ENCODE measurements at places on chromosomes 2 and 18.
A peak's percentile ranks its signal among the peaks of the same experiment; 100 is the strongest.

- DNase-seq: peak; percentile 31
Observed at GRCh38 chr18:69250305-69251151, 150.2 kb upstream of the DOK6 start.

- no peak for DNase-seq
Observed at GRCh38 chr18:37571266-37571665, 5.7 kb upstream of the CELF4 start.

DNA sequence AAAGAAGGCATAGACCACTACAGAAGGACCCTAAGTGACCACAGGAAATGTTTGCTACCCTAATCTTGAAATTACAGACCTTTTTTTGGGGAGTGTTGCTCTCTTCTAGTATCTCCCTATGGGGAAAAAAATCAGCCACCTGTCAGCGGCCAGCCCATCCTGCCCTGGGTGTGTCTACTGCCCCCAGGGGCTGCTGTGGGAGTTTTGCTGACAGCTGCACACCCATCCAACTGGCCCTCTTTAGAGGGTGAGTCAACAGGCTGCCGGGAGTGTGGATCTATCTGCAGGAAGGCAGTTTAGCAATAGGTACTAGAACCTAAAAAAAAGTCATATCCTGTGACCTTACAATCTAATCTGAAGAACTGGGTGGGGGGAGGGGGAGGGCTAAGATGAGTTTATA lies 796 bp upstream of the DYSF start:
- no peak for DNase-seq

- peak; percentile 50 for DNase-seq
Observed at GRCh38 chr2:85504778-85505261, 34.1 kb upstream of the MAT2A start.

DNA sequence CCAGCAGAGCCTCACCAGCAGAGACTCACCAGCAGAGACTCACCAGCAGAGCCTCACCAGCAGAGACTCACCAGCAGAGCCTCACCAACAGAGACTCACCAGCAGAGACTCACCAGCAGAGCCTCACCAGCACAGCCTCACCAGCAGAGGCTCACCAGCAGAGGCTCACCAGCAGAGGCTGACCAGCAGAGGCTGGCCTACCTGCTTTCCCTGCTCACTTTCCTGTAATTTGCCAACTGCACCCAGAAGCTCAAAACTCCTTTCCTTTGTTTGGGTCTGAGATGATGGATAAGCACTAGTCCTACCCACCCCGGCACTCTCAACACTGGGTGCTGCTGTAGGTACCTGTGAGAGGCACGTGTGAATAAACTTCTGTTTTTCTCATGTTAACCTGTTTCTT lies 36.4 kb upstream of the PXDN start:
- DNase-seq: no peak

- DNase-seq: no peak
Observed at GRCh38 chr2:28361991-28362710, 30.5 kb upstream of the FOSL2 start.

DNA sequence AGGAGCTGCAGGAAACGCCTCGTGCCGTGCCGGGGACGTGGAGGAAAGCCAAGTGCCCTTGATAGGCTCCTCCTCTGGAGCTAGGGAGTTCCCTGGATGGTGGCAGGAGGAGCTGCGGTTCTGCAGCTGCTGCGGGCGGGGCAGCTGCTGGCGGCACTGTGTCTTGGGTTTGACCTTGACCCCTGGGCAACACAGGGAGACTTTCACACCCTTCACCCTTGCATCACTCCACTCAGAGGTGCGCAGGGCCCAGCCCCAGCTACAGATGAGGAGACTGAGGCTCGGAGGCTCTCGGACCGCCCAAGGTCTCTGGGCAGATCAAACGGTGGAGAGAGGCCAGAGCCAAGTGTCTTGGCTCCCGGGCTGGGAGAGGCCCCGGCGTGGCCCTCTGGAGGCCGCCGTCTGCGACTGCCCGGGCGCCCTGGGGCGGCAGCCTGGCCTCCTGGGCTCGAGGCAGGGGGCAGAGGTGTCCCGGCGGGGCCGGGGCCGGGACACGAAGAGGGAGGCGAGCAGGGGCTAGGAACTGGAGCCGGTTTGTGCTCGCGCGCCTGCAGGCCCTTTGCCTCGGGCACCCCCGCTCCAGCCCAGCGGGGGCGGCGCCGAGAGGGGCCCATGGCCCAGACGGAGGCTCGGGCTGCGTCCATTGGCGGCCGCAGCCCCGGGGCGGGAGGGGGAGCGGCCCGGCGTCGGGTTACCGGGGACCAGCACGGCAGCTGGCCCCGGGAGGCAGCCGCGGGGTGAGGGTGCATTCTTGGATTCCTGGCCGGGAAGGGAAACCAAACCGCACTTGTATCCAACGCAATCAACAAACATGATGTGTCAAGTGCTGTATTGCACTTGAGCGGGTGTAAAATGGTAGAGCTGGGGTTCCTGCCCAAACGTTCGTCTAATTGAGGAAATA lies 129.6 kb upstream of the SLC1A4 start:
- DNase-seq: peak; percentile 95

- DNase-seq: no peak
Observed at GRCh38 chr2:37376421-37377186, 32.2 kb downstream of the QPCT start.

DNA sequence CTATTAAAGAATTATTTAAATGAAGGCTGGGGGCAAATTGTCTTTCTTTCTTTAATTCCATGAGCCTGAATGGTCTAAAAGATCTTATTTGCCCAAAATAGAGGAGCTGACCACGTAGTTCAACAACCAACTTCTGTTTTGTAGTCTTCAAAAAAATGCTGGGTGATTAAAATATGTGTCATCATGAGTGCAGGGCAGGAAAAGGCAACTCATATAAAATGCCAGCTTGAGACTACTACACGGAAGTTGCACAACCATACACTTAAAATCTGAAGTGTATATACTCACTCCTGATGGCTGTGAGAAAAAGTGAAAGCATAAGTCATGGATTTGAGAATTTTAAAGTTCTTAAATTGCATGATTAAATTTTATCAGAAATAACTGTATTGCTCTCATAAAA lies 210.9 kb downstream of the DYM start:
- DNase-seq: no peak

- no peak for DNase-seq
Observed at GRCh38 chr18:6734726-6735430, 5.4 kb downstream of the ARHGAP28 start.

DNA sequence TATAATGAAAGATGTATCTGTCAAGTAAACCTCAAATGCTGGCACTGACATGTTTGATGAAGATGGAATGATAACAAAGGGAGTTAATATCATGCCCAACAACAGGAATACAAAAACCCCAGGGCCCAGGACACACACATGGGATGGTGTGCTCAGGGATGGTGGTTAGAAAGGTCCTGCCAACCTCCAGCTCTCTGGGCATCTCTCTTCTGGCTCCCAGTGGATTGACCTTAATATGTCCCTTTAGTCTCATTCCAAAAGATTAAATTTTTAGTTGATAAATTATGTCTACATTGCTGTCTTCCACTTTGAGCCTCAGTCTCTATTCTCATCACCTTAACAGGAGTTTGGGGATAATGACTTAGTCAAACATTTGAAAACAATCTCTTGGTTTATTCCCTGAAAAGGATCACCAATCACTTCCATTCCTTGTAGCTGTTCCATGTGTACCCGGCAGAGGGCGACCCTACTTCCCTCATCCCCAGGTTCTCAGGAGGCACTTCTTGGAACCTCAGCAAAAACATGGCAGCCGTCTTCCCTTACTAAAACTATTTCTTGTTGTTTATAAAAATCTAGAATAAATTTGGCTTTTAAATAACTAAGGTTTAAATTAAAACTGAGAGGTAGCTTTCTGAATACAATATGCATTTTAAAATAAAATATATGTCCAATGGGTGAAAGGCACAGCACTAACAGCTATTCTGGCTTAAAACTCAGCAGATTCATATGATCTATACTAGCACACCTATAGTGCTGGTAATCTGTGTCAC lies 29.6 kb downstream of the MCEE start:
- DNase-seq: peak; percentile 59

DNA sequence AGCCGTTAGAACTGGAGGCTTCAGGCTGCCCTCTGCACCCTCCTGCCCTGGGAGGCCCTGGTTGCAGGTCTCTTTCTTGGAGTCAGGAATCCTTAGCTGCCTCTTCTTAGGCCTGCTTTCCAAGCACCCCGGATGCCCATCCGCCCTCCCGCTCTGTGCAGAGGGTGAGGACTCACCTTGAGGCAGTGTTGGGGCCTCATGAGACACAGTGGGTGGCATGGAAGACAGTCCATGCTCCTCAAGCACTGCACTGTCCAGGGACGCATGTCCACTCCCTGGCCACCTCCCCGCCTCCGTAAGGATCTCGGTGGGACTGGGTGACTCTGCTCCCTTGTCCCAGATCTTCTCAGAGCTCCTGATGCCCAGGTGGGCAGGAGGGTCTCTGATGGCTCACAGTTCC lies 5.7 kb upstream of the TRAF3IP1 start:
- DNase-seq: no peak

- DNase-seq: no peak
Observed at GRCh38 chr2:170851635-170852034, 34.9 kb downstream of the GAD1 start.

DNA sequence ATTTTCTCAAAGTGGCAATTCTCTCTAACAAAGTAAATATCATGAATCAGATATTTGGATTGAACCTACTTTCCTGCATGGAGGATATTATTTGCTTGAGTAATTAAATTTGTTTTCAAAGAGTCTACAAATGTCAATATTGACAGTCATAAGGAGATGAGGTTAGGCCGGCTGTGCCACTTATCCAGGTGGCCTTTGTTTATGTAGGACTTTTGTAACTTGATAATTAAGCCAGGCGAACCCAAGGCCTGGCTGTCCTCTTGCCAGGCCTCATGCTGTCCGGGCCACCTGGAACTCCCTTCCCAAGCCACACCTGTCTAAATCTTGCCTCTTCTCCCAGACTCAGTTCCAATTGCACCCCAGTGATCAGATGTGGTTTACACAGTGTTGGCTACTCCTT lies 255.2 kb downstream of the ACKR3 start:
- DNase-seq: no peak

- no peak for DNase-seq
Observed at GRCh38 chr18:3689091-3689490, 239.1 kb downstream of the TGIF1 start.

DNA sequence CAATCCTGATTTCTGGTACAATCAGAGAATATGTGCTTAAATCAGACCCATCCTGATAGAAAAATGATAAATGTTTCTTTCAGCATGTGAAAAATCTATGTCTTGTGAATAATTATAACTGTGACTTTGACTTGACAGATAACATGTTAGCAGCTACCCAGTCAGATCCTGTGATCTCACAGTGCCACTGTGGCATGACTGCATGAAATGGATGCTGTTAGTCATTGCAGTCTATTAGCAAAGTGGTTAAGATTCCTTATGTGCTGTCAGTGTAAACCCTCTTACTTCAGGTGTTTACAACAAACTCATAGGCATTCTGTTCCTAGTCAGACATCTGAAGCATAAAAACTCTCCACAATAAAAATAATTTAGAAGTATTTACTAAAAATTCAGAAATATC lies 244.6 kb upstream of the RND3 start:
- DNase-seq: no peak

DNA sequence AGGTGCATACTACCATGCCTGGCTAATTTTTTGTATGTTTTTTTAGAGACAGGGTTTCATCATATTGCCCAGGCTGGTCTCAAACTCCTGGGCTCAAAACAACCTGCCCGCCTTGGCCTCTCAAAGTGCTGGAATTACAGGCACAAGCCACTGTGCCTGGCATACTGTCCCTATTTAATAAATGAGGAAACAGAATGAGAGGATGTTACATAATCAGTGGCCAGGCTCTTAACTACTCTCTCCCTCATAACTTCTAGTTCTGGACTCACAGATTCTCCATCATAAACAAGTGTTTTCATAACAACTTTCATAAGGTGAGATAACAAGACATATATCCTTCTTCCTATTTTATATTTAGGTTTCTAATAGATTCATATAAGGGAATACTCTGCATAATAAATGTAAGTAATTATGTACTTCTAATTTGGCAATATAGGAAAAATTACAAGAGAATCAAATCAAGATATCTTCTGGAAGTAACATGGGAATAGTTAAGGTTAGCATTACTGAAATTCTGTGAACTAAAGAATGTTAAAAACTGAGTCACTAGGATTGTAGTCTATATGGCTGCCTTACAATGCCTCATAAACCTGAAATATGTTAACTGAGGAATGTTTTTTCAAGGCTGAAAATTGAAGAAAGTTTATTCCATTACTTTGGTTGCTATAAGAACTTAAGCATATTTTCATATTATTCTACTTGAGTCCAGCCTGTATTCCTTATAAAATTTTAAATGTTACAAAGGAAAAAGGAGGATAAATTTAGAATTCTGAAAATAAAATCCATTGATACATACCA lies 71.3 kb downstream of the SLC25A12 start:
- no peak for DNase-seq

DNA sequence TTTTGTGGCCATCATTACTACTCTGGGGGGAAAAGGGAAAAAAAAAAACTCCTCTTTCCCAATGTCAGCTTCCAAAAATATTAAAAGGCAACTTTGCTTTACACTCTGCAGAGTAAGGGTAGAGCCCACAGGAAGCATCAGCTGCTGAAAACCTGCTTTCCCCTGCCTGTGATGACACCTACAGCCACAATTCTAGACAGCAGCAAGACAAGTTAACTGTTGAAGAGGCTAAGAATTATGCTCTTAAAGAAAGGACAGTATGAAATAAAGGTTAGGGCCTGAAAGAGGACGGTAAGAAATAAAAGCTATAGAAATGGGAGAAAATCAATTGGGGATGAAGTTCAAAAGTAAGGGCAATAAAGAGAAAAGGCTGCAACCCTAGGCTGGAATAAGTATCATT lies 3.0 kb downstream of the PDE11A start:
- DNase-seq: no peak

GRCh38 chr2:231929961-231930592 lies 3.9 kb upstream of the NPPC start:
- DNase-seq: peak; percentile 86

- DNase-seq: no peak
Observed at GRCh38 chr2:53150146-53150545, 617.5 kb upstream of the CHAC2 start.

DNA sequence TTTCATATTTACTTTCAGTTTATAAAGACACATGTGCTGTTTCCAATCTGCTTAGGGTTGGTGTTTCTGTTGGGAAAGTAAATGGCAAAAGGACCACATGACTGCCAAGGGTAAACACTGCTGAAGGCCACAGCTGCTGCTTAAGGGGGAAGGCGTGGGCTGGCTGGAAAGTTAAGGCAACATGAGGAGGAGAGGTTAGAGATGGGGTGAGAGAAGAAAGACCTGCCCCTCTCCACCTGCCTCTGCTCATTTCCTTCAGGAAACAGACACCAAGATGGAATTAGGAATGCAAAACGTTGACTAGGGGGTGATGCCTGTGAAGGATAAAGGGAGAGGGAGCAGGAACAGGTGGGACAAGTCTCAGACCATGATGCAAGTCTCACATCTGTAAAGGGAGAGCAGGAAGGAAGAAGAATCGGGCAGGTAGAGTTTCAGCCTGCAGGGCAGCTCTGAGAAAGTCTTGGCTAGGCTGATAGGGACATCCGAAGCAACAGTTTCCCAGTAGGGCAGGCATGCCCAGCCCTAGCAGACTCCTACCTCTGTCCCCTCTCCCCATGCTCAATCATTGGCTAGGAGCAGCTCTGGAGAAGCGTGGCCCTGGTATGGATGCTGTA lies 86.0 kb downstream of the CDC42EP3 start:
- no peak for DNase-seq

Measured in Right ventricle myocardium superior (tissue), 1 donor.